ENCODE measurements at places on chromosomes 6 and 20. TPM values are rescaled to one million over a fixed set of nuclear protein-coding genes. Genes with fewer than 3 reads are reported as not detected.

C6orf118 gene
- 15.0 TPM for polyA plus RNA-seq

SERINC3 gene
- 93.0 TPM for polyA plus RNA-seq

MUCL3 gene
- polyA plus RNA-seq: 0.06 TPM

TNFAIP3 gene
- 4.9 TPM for polyA plus RNA-seq

ELOVL4 gene
- polyA plus RNA-seq: 69.3 TPM

ANGPT4 gene
- polyA plus RNA-seq: 0.57 TPM

AHI1 gene
- polyA plus RNA-seq: 99.0 TPM

TNFRSF6B gene
- polyA plus RNA-seq: 2.8 TPM

CYP24A1 gene
- 1.1 TPM for polyA plus RNA-seq

BHLHE23 gene
- not detected for polyA plus RNA-seq

SAMD5 gene
- 3.5 TPM for polyA plus RNA-seq

DAAM2 gene
- polyA plus RNA-seq: 159 TPM

PARD6B gene
- 4.0 TPM for polyA plus RNA-seq

FOXC1 gene
- polyA plus RNA-seq: 41.2 TPM

LAMA5 gene
- 86.8 TPM for polyA plus RNA-seq

LHFPL5 gene
- 2.0 TPM for polyA plus RNA-seq

PRL gene
- polyA plus RNA-seq: 0.87 TPM

MYB gene
- polyA plus RNA-seq: 2.0 TPM

TSHZ2 gene
- 22.2 TPM for polyA plus RNA-seq

BMP7 gene
- 67.9 TPM for polyA plus RNA-seq

TINAG gene
- 0.39 TPM for polyA plus RNA-seq

ARFGAP1 gene
- 97.7 TPM for polyA plus RNA-seq

TGM3 gene
- 0.39 TPM for polyA plus RNA-seq

LINC00237 gene
- 15.0 TPM for polyA plus RNA-seq

CEBPB gene
- polyA plus RNA-seq: 5.6 TPM

SLA2 gene
- polyA plus RNA-seq: 0.27 TPM

SLC22A7 gene
- polyA plus RNA-seq: 0.71 TPM

OR2J3 gene
- not detected for polyA plus RNA-seq

LPA gene
- 1.3 TPM for polyA plus RNA-seq

HTR1B gene
- polyA plus RNA-seq: 4.0 TPM

Data from spinal cord (tissue), 10 donors.